CD8-positive, alpha-beta T cell (primary cell): ENCODE measurements at places on chromosomes 7 and 10.

DNA sequence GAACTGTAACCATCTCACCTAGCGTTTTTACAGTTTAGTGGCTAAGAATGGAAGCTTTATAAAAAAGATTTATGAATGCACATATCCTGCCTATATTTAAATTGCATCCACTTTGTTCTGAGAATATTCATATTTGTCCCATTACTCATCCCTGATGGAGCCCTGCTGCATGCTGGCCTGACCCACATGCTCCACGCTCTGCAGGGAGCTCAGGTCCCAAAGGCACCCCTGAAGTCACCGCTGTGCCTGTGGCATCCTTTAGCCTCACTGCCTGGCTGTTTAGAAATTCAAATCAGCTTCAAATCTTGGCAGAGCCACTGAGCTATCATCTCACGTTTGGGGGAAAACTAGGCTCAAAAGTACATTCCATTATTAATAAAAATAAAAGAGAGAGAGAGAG lies 24.4 kb downstream of the C10orf90 start:
- DNase-seq, result no peak

- DNase-seq, result no peak
Measured at GRCh38 chr7:67022511-67022910, 25.9 kb downstream of the TYW1 start.

- DNase-seq, result no peak
Measured at GRCh38 chr10:127012769-127013152, 107.5 kb downstream of the DOCK1 start.

GRCh38 chr7:141198194-141198958 lies 124.5 kb downstream of the TMEM178B start:
- no peak for DNase-seq

DNA sequence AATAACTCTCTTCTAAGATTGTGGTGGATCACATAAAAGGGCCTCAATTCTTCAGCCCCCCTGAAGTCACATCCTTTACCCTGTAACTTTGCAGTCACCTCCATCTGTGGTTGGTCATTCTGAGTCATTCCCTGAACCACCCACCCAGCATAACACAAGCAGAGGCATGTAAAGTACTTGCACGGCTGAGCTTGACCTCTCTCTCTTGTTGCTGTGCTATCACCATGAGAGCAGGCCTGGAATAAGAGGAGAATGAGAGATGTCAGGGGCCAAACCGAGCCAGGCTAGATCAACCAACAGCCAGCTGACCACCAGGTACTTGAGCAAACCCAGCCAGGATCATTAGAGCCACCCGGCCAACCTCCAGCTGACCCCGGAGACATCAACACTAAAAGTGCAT lies 13.5 kb upstream of the STK17A start:
- DNase-seq, result no peak

GRCh38 chr10:4661511-4662255 lies 164.3 kb upstream of the AKR1E2 start:
- DNase-seq, result no peak

GRCh38 chr10:15793664-15794063 lies 66.6 kb downstream of the MINDY3 start:
- DNase-seq, result no peak

GRCh38 chr7:46003896-46004875 lies 83.1 kb upstream of the IGFBP3 start:
- DNase-seq, result no peak

GRCh38 chr7:34123316-34123715 lies 218.0 kb downstream of the BMPER start:
- DNase-seq, result no peak

DNA sequence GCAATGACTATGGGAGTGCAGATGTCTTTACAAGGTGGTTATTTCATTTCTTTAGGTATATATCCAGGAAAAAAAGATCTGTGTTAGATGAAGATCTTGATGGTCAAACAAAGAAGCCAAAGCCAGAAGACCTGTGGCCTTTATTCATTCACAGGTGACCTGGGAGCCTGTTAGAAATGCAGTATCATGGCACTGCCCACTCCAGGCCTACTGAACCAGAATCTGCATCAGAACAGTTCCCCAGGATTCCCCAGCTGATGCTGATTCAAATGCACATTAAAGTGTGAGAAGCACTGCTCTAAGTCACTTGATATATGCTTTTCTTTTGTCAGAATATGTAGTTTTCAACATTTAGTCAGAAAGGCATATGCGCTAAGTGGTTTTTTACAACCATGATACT lies 251.1 kb downstream of the IPMK start:
- no peak for DNase-seq

DNA sequence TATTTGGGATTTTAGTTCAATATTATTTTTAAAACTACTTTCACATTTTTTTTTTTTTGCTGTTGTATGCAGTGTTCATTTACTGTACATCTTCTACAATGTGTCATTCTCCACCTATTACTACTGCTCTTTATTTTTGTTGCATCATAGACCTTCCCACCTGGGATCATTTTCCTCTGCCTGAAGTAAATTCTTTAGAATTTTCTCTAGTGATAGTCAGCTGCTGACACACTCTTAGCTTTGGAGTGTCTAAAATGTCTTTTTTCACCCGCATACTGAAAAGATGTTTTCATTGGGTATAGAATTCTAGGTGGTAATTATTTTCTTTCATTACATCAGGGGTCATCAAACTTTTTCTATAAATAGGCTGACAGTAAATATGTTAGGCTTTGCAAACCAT lies 30.5 kb downstream of the CFAP43 start:
- no peak for DNase-seq
